ENCODE measurements at places on chromosomes 5 and 9.

DNA sequence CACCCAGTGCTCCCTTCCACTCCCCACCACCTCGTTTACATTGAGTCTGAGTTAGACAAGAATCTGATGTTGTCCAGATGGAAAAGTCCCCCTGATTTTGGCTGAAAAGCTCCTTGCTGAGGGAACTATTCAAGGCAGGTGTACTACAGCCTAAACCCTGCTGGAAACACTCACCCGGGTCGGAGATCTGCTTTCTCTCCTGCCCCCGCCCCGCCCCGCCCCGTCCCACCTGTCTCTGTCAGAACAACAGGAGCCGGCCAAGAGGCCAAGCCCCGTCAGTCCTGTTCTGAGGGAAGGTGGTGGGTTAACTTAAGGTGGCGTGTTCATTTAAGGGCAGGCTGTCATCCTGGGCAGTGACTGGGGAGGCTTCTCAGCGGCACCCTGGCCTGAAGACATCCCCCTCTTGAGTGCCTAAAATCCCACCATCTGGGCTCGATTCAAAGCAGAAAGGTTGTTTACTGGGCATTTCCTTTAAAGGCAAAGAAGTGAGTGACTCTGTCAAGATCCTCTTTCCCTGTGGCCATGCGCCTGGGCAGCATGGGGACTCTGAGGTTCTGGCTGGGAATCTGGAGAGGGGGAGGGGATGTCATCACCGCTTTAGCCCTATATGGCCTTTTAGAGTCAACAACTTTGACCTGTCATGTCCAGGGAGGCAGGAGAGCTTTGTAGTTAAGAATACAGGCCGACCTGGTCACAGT lies 71.1 kb upstream of the NEURL1B start:
- DNase-seq: no peak

- DNase-seq: no peak
These were observed 16.1 kb downstream of the PTPDC1 start for GRCh38 chr9:94100152-94100879.

GRCh38 chr5:53543401-53543800 lies 17.0 kb upstream of the NDUFS4 start:
- peak; percentile 44 for DNase-seq

DNA sequence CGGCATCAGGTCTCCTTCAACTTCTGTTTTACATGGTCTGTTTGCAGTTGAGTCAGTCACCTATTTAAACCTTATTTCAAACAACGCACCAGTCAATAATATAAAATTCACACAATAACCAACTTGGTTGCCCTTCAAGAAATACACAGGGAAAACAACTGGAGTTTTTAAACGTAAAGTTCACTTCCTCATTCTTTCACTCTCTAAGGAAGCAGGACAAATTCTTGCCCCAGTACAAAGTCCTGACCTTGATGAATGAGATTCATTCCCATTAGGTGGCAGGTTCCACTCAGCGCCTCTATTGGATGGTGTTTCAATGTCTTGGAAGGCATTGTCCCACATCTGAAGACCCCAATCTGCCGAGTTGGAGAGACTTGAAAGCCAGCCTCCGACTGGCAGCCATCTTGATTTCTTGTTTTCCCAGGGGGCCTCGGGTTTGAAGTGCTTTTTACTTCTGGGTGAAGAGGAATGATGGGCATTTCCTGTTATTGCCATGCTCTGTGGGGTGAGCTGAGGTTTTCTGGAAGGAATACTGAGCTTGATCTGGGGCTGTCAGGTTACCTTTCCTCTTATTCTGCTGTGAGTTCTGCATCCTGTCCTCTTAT lies 105.0 kb downstream of the ACER2 start:
- no peak for DNase-seq

All from K562 (cell line).